ENCODE measurements at places on chromosomes 2 and 18.

DNA sequence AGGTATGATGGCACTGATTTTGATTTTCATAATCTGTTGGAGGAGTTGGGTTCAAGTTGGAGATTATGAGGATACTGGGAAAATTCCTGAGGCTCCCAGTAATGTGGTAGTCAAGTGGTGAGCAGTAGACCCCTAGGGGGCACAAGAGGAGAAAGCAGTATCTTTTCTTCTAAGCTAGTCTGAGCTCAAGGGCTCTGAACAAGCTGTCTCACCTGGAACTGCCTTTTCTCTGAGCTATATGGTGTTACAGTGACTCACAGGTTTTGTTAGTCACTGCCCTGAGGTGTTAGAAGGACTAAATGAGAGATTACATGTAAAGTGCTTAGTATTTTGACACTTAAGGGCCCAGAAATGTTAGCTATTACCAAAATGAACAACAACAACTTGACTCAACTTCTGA is 42.2 kb downstream of the CD302 start:
- no peak for DNase-seq

DNA sequence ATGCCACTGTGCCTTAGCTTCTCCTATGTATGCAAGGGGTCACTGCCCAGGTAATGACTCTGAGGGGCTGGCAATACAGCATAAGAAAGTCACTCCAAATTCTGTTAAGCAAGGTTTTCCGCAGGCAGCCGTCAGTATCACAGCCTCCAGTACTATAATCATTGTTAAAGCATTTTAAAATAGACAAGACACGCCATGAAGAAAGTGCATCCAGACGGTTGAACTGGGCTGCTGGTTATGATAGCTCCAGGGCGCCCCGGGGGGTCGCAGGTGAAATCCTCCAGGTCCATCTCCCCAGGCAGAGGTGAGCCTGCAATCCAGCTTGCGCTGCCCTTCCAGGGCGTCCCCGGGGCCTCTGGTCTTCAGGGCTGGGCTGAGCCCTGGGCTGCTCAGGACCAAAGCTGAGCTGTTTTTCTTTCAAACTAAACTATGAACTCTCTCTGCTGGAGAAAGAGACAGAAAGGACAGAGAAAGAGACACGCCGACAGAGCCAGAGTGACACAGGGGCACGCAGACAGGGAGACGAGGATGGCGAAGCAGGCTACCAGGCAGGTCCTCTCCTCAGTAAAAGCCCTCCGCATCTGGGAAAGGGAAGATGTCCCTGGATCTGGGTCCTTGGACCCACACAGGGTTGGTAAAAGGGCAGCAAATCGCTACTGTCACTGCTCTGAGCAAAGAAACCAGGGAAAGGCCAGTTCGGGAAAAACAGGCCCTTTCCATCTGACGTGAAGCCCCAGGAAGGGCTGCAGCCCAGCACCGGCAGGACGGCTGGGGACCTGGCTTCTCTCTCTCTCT is 2.1 kb upstream of the TWIST2 start:
- no peak for DNase-seq

- DNase-seq = no peak
Observed at GRCh38 chr2:44944102-44944951, 2.8 kb downstream of the SIX3 start.

DNA sequence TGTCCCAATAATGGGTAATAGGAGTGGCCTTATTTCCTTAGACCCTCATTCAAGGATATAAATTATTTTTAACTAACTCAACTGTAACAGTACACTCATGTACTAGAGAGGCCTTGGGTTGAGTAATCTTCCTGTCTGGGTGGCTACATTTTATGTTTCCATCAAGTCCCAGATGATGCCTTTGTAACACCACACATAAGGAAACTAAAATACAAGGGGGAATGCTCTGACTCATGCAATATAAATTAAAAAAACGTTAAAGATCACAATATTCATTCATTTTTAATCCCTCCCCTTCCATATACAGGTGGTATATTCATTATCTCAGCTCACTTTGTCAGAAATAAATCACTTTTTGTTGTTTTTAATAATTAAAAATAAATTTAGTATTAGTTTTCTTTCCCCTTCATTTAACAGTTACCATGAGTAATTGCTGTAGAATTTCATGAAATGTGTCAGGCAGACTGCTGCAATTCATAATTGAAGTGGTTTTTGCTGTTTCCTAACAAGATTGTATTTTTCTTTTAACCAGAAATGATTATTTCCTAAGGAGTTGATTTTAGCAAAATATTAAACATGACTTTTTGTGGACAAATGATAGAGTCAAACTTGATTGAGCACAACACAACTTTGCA is 1403.6 kb downstream of the SUCLG1 start:
- no peak for DNase-seq

GRCh38 chr2:126661702-126662500 is 5.9 kb downstream of the GYPC start:
- DNase-seq = no peak

- no peak for DNase-seq
Observed at GRCh38 chr2:120779781-120780283, 44.2 kb downstream of the GLI2 start.

DNA sequence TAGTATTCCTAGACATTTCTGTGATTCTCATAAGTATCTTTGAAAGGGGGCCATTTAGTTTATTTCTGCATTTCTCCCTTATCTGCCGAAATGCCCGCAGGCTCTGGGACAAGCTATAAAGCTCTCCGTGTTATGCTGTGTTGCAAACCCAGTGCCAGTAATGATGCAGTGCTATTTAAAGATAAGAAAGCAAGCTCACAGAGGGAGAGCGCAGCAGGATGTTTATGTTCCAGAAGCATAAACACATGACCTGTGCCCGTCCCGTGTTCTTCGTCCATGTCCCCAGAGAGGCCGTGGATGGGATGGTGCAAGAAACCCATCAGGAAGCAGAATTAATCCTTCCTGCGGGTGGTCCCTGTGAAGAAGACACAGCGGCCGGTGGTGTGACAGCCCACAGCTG is 99.4 kb downstream of the NEDD4L start:
- DNase-seq = no peak

- DNase-seq = no peak
Observed at GRCh38 chr18:67072791-67073190, 443.7 kb downstream of the DSEL start.

GRCh38 chr2:64657411-64657810 is 3.7 kb upstream of the SERTAD2 start:
- no peak for DNase-seq

DNA sequence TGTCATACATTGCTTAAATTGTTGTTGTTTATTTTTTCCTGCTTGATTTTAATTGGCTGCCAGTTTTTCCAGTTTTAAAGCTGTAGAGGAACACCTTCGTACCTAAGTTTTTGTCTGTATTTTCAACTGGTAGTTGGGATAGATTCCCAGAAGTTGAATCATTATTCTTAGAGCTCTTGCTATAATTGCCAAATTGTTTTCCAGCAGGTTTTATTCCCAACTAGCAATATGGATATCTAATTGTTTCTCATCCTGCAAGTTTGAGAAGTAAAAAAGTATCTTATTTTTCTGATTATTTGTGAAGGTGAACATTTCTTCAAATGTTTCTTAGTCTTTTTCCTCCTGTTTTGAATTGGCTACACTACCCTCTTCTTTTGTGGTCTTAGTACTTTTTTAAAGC is 6.7 kb downstream of the SMARCAL1 start:
- no peak for DNase-seq

DNA sequence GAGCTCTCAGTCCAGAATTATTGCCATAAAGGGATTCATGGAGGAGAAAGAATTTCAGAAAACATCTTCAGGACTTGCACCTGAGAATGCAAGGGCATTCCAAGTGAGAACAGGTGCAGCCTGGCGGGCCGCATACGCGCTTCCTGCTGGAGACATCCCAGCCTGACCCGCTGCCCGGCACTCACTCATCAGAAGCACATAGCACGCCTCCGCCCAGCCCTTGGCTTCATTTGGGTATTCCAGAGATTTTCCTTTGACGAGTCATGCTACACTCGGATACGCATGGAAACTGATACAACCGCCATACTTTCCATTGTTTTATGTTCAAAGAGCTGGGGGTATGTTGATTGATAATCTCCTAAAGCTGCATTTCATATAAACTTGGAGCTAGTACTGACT is 228.0 kb upstream of the ID2 start:
- no peak for DNase-seq

DNA sequence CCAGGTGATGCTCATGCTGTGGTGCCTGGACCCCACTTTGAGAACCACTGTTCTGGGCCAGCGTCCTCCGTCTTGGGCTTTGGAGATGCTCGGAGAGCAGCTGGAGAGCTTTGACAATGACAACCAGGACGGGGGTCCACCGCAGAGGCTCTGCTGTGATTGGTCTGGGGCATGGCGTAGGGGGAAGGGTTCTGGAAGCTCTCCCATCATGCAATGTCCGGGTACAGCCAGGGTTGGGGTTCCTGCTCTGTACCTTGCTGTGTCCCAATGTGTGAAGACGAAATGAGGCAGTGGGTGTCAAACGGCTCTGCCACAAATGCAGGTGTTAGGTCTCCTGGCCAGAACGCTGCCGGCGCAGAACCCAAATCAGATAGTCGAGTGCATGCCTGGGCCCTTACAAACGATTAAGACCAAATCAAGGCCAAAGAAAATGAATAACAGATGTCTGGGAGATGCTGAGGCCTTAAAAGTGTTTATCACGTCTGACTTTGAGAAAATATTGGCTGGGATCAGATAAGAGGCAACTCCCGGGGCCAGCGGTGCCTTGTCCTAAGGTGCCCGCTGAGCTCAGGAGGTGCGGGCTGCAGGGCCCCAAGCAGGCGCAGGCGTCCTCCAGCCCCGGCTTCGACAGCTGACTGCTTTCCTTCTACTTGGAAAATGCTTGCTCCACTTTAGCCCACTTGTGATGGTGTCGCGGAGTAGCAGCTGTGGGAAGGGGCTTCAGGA is 117.2 kb downstream of the VAPA start:
- no peak for DNase-seq

- no peak for DNase-seq
Observed at GRCh38 chr2:233059547-233059796, 670 bp upstream of the INPP5D start.

DNA sequence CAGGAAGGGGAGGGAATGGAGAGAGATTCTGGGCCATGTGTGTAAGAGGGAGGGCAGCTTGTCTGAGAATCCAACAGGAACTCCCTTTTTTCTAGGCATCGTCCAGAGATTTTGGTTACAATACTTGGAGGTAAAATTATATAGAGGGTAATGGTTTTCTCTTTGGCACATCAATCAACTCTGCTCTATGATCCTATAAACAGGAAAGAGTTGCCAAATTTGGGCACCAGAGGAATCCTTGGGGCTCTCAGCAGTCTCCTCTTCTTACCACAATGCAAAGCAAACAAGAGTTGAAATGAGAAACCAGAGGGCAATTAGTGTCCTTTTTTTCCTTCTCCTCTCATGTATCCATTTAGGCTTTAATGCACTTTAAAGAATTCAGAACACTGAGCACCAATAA is 243.4 kb downstream of the SLC8A1 start:
- no peak for DNase-seq

- no peak for DNase-seq
Observed at GRCh38 chr18:9736286-9736835, 28.3 kb downstream of the RAB31 start.

DNA sequence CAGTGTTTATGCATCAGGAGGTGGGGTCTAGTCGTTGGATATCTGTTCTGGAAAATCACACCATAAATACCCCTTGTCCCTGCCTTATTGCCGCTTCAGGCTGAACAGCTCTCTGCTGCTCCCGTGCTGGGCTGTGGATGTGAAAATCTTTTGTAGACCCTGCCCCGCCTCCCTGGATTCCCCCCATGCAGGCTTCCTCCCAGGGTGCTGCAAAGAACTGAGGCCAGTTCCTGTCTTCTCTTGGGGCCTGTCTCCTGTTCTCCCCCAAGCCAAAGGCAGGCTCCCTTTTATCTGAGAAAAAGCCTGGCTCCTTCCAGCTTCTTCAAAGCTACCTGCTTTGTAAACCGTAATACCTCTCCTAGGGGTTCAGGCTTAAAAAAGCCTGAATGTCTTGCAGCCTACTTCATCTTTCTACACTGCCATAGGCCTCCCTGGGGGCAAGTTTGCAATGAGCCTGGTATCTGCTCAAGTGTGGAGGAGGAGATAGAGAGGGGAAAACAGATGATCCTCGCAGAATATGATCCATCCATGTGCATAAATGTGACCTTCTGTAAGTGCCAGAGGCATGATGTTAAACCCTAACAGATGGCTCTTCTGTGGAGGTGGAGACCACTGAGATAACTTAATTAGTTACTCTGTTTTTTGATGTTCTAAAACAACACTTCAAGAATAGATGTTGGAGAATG is 55.3 kb downstream of the VWA3B start:
- DNase-seq = no peak

DNA sequence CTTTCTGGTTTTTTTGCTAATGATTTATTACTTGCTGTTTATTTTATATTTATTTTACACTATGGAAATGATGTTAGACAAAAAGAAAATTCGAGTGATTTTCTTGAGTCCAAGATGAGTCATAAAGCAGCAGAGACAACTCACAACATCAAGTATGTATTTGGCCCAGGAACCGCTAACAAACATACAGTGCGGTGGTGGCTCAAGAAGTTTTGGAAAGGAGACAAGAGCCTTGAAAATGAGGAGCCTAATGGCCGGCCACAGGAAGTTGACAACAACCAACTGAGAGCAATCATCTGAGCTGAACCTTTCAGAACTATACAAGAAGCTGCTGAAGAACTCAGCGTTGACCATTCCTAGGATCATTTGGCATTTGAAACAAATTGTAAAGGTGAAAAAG is 594.1 kb downstream of the SATB2 start:
- no peak for DNase-seq

DNA sequence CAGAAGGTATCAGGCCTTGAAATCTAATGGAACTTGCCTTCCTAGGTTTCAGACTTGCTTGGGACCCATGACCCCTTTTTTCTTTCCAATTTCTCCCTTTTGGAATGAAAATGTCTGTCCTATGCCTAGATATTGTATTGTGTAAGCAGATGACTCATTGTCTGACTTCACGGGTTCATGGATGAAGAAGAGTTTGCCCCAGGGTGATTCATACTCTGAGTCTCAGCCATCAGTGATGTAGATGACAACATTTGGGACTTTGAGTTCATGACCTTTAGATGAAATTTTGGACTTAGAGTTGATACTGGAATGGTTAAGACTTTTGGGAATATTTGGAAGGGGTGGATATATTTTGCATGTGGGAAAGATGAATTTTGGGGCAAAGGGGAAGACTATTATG is 11.2 kb upstream of the SCYGR5 start:
- no peak for DNase-seq

- no peak for DNase-seq
Observed at GRCh38 chr2:52710810-52711618, 1056.6 kb upstream of the CHAC2 start.

- no peak for DNase-seq
Observed at GRCh38 chr18:46239998-46240397, 135.8 kb downstream of the HAUS1 start.

- DNase-seq = no peak
Observed at GRCh38 chr2:134815741-134816140, 22.7 kb upstream of the ACMSD start.

GRCh38 chr2:48129293-48129950 is 223.1 kb upstream of the FBXO11 start:
- DNase-seq = no peak

DNA sequence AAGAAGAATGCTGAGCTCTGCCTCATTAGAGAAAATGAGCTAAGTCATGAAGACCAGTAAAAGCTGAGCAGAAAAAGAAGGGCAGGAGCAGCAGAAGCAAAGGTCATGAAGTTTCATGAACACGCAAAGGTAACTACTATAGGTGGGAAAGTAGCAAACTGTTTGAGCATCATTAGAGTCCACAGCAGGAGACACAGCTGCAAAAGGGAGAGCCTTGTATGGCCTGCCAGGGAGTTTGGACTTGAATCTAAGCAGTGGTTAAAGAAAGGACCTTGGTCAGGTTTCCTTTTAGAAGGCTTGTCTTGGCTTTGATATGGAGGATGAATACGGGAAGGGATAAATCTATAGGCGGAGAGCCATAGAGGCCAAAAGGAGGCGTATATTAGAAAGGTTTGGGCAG is 34.0 kb downstream of the DAPL1 start:
- DNase-seq = no peak
